Stimulated activated CD4-positive, alpha-beta T cell treated with anti-CD3 and anti-CD28 coated beads, TNF-alpha, amount 100 ng/mL, for 1 hour (primary cell): ENCODE measurements at places on chromosomes 11 and 22.

GRCh38 chr11:4809246-4809645 lies 5.1 kb upstream of the OR52R1 start:
- DNase-seq, result no peak

GRCh38 chr11:67041602-67042001 lies 15.0 kb upstream of the RHOD start:
- no peak for DNase-seq

DNA sequence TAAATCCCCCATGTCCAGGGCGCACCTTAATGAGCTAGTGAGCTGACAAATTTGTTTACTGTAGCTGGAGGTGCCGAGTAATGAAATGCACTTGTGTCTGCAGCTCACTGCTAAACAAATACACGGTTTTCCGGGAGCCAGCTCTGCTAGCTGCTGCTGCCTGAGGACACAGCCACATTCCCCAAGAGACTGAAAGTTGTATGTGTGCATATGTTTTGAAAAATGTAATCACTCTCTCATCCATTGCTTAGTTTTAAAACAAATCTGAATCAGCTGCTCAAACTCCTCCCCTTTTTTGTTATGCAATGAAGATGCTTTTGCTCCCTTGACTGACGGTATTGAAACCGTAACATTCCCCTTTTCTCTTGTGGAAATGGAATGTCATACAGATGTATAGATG lies 62.4 kb upstream of the NNMT start:
- no peak for DNase-seq

DNA sequence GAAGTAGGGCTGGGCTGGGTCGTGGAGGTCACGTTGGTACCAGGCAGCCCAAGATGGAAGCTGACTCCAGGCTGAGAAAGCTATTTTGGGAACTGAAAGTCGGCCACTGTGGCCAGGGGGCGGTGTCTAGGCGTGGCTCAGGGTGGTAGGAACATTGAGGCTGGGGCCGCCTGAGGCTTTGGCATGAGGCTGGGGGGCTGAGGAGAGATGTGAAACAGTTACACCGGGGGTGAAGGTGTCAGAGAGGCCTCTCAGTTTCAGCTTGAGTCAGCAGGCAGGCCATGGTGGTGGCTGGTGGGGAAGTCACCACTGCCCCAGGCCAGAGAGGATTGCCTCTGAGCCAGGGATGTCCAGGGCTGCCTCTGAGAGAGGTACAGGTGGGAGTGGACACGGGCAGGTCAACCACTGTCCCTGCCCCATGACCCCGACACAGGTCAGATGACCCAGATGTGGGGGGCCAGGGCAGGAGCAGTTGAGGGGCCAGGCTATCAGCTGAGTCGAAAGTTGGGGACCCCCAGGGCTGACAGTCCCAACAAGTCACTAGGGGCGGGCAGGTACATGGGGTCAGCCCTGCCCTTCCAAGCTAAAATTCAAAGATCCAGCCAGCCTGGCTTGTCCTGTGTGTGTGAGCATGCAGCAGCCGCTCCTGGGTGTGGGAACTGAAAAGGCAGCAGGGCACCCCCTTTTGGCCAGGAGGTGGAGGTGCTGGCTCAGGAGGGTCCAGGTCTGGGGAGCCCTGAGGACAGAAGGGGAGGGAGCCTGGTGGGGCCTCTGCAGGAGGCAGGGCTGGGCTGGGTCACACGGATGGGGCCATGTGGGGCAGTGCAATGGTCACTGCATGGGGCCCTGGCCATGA lies 7.2 kb downstream of the KCNK7 start:
- DNase-seq, result peak; percentile 56

- DNase-seq, result no peak
Observed at GRCh38 chr11:100823360-100823759, 136.3 kb downstream of the ARHGAP42 start.

- DNase-seq, result no peak
Observed at GRCh38 chr11:114377612-114378267, 22.6 kb downstream of the C11orf71 start.

- DNase-seq, result no peak
Observed at GRCh38 chr11:43567396-43567975, 113.1 kb upstream of the HSD17B12 start.

- no peak for DNase-seq
Observed at GRCh38 chr11:43498561-43498960, 139.8 kb downstream of the TTC17 start.

DNA sequence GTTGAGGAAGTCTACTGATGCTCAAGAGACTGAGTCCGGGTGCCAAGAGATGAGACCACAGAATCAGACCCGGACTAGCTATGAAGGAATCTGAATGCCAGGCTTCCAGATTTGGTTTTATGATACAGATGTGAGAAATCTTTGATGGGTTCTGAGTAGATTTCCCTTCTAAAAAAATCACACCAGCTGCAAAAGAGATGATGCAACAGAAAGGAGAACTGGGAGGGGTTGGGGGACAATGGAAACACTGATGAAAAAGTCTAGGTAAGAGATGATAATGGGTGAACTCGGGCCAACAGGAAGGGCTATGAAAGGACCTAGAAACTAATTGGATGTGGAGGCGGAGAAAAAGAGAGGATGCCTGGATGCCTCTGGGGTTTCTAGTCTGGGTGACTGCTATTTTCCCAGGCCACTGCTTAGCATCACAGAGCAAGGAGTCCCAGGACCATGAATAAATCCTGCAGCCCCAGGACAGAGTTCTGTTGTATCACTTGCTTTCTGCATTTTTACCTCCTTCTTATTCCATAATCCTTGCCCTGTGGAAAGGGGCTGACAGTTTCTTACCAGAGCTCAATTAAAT lies 115.4 kb upstream of the SEZ6L start:
- no peak for DNase-seq

DNA sequence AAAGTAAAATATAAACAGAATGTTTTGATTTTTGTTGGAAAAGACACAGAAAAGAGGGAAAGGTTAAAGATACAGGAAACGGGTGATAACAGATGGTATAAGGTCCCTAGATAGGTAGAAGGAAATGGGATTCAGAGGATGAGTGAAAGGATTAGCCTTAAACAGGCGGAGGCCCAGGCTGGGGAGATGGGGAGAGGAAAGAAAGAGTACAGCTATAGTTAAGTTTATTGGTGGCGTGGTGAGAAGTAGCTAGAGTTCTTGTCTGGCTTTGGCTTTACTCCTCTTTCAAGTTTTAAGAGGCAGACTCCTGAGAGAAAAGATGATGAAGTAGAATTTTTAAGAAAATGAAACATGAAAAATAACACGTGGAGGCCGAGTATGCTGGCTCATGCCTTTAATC lies 13.7 kb downstream of the ZBTB44 start:
- no peak for DNase-seq

DNA sequence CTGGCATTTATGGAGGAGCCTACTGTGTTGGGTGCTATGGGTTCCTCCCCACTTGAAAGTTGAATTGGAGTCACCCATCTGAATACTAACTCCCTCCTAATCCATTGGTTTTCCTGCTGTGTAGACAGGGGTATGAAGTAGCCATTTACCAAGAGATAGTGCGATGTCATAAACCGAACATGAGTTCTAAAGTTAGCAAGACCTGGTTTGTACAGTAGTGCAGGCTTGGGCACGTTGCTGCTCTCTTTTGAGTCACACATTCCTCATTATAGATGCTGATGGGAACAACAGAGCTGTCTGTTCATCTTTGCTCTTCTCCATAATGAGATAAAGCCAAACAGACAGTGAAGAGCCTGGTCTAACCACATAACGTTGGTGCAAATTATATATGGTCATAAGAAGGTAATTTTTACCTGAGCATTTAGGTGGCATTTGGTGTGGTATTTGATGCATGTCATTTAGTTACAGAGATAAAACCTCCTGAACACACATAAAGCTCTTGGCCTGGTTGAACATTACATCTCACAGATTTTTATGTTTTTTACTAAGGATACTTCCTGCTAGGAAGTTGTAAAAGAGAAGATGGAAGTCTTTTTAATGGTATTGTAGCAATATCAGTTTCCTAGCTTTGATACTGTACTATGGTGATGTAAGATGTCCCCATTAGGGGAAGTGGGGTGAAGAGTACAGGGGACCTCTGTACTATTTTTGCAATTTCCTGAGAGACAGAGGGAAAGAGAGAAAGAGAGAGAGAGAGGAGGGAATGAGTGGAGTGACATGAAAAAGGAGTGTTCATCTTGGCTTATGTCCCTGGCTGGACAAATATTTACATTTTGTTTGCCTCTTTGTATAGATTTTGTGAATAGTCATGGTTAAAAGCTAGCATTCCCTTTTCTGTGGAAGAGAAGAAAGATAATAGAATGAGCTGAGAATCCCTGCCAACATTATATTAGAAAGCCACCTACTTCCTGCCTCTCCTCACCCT lies 27.9 kb downstream of the GRAP2 start:
- DNase-seq, result no peak
